ENCODE measurements at places on chromosomes 1 and 21.

DNA sequence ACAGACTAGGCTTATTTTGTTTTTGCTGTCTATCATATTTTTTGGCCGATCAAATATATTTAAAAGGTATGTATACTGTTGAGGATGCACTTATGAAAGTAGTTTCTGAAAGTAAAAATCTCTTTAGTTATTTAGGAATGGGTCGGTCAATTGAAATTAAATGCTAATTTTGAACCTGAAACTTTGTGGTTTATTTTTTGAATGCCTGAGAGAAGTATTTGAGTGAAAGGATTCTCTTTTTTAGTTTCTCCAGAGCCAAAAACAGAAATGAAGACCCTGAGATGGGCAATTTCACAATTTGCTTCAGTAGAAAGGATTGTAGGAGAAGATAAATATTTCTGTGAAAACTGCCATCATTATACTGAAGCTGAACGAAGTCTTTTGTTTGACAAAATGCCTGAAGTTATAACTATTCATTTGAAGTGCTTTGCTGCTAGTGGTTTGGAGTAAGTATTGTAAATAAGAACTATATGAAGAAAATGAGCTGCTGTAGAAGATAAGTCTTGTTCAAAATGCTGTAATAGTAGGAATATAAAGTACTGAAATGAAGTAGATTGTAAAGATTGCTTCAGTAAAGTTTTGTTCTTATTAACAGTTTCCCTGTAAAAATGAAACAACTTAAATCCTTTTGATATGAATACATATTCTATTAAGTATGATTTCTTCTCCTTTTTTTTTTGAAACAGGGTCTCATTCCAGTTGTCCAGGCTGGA is 11.5 kb downstream of the USP1 start:
- no peak for DNase-seq
- H3K4me1 ChIP-seq: no peaks in the 10 kb centered on the region
- no peak overlapping the region for H3K27ac ChIP-seq
- H3K36me3 ChIP-seq: peaks cover 96% of the 10 kb centered on the region
- H3K4me3 ChIP-seq: no peak overlapping the region

DNA sequence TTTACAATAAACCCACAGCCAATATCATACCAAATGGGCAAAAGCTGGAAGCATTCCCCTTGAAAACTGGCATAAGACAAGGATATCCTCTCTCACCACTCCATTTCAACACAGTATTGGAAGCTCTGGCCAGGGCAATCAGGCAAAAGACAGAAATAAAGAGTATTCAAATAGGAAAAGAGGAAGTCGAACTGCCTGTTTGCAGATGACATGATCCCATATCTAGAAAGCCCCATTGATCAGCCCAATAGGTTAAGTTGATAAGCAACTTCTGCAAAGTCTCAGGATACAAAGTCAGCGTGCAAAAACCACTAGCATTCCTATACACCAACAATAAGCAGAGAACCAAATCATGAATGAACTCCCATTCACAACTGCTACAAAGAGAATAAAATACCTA is 235.5 kb downstream of the DPYD start:
- H3K4me3 ChIP-seq: no peak overlapping the region
- H3K27me3 ChIP-seq: no peaks in the 10 kb centered on the region
- DNase-seq: no peak
- no peaks in the 10 kb centered on the region for H3K4me1 ChIP-seq

DNA sequence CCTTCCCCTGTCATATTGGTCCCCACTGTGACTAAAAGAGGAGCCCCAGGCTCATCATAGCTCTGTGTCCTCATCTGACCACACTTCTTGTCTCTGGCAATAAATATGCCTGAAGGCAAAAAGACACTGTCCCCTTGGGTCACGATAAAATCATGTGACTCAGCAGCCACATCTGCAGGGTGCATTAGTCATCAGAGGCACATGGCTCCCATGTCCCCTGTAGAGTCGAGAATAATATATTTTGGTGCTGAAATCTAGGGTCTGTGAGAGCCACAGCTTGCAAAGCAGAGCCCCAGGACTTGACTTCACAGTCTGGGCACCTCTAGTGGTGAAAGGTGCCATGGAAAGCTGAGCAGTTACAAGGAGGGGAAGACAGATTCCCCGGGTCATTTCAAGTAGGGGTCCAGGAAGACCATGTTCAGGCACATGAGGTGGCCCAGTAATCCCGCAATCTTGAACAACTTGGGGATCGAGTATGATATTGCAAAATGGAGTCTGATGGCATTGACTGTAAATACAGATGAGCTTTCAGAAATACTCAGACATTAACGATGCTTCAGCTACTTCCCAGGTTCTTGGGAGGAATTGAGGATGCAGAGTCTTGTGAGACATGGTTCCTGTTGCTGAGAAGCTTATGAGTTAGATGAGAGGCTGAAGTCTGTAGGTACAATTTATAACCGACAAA is 68.6 kb downstream of the SLC35F3 start:
- no peak for DNase-seq
- H3K4me3 ChIP-seq: no peak overlapping the region
- no peak overlapping the region for H3K27ac ChIP-seq
- no peaks in the 10 kb centered on the region for H3K36me3 ChIP-seq
- H3K27me3 ChIP-seq: no peaks in the 10 kb centered on the region

DNA sequence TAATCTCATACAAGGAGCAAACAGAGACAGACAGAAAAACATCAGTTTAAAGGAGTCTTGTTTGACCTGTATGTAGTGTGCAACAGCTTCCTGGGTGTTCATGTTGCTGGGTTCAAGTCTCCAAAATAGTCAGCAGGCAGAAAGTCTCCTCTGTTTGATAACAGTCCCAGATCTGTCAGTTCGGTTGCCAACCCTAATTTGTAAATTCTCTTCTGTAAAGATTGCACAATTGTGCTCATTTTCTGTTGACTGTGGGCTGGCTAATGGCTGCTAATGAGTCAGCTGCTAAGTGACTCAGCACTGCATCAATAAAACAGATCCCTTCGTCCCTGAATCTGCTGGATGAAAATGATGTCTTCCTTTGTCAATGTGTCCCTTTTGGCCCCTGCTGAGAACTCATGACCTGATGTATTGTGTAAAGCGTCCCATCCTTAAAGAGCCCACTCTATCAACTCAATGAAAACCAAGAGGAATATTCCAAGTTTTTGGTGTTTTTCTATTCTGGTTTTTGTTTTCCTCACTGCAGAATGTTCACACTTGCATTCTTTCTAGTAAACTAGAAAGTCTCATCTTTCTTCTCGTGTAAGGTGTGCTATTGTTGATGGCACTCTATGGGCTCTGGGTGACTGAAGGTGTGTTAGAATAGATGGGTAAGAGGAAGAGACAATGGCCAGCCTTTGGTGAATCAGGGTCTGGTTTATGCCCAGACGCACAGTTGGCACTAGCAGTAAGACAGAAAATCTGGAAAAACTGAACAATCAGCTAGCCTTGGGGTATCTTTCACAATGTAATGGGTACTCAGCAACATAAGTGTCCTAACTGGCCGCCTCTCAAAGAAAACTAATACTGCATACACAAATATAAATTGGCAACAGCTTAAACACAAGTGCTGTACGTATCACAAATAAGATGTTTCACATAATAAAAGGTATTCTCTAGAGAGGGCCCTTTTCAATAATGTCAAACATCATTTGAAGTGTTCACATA is 75.1 kb upstream of the SIPA1L2 start:
- no peak overlapping the region for H3K4me3 ChIP-seq
- peaks cover 8% of the 10 kb centered on the region for H3K4me1 ChIP-seq
- no peaks in the 10 kb centered on the region for H3K27me3 ChIP-seq
- H3K27ac ChIP-seq: peak overlapping the region; percentile 38
- no peaks in the 10 kb centered on the region for H3K36me3 ChIP-seq
- DNase-seq: peak; percentile 68

DNA sequence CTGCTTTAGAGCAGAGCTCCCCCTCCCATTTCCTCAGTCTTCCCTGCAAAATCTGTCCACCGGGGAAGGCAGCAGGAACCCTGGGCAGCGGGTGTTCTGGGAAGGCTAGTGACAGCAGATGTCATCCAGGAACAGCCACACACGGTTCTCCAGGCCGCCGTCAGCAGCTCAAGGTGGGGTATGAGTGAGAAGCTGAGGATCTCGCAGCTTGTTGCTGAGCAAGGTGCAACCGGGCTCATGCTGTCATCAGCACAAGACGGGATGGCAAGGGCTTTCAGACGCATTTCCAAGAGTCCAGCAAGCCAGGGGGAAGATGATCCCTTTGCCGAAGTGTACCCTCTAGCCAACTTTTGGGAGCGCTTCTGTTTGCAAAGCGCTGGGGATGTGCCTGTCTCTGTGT is 23.0 kb upstream of the SPSB1 start:
- no peak for DNase-seq
- peaks cover 39% of the 10 kb centered on the region for H3K36me3 ChIP-seq
- no peaks in the 10 kb centered on the region for H3K27me3 ChIP-seq

Measured in upper lobe of left lung (tissue), 6 donors.